ENCODE measurements at places on chromosomes 12 and 14. TPM values are rescaled to one million over a fixed set of nuclear protein-coding genes. Genes with fewer than 3 reads are reported as not detected.
A peak's percentile ranks its signal among the peaks of the same experiment; 100 is the strongest.

GRCh38 chr12:112855375-112855774 lies 51.4 kb upstream of the OAS1 start:
- H3K27ac ChIP-seq: no peak overlapping the region
- no peak for DNase-seq
- no peaks in the 10 kb centered on the region for H3K4me1 ChIP-seq
- no peaks in the 10 kb centered on the region for H3K36me3 ChIP-seq

DNA sequence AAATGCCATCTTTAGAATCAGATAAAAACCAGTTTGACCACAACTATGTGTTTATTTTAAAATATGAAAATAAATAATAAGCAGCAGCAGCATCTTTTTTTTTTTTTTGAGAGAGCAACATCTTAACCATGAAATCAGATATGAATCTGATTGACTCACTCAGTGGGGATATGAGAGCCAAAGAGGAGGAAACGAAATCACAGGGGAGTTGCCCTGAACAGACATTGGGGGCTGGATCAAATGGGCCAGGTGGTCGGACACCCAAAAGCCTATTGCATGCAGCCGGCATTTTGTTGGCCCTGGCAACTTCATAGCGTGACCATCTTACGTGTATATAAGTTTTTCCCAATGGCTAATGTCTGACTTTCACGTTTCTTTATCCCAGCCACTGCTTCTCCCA lies 321.1 kb downstream of the NPAS3 start:
- DNase-seq: no peak
- no peaks in the 10 kb centered on the region for H3K27me3 ChIP-seq
- no peaks in the 10 kb centered on the region for H3K36me3 ChIP-seq
- H3K4me1 ChIP-seq: no peaks in the 10 kb centered on the region
- no peak overlapping the region for H3K4me3 ChIP-seq
- H3K27ac ChIP-seq: no peak overlapping the region

- H3K27me3 ChIP-seq: no peaks in the 10 kb centered on the region
- H3K4me3 ChIP-seq: no peak overlapping the region
- peak; percentile 44 for DNase-seq
Measured at GRCh38 chr12:119369907-119370546, 35.5 kb downstream of the CCDC60 start.

GRCh38 chr14:104938960-104939359 lies 14.3 kb downstream of the PLD4 start:
- DNase-seq: no peak
- no peak overlapping the region for H3K4me3 ChIP-seq
- no peak overlapping the region for H3K27ac ChIP-seq
- H3K27me3 ChIP-seq: no peaks in the 10 kb centered on the region

DNA sequence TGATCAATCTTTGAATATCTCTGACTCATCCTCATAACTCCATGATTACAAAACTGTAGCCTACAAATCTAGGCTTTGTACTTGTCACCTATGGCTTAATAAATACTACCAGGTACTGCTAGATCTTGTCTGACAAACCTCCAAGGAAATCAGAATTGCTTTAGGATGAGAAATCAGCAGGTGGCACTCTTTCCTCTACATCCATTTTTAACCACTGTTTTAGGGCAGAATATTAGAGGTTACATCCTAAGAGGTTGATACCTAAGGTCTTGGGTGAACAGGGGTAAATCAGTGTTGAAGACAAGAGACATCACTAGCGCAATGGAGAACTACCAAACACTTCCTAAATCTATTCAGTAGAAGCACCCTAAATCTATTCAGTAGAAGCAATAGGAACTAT lies 63.1 kb upstream of the SOX5 start:
- DNase-seq: no peak
- no peak overlapping the region for H3K27ac ChIP-seq
- no peaks in the 10 kb centered on the region for H3K4me1 ChIP-seq
- no peaks in the 10 kb centered on the region for H3K36me3 ChIP-seq
- no peaks in the 10 kb centered on the region for H3K27me3 ChIP-seq
- H3K4me3 ChIP-seq: no peak overlapping the region

DNA sequence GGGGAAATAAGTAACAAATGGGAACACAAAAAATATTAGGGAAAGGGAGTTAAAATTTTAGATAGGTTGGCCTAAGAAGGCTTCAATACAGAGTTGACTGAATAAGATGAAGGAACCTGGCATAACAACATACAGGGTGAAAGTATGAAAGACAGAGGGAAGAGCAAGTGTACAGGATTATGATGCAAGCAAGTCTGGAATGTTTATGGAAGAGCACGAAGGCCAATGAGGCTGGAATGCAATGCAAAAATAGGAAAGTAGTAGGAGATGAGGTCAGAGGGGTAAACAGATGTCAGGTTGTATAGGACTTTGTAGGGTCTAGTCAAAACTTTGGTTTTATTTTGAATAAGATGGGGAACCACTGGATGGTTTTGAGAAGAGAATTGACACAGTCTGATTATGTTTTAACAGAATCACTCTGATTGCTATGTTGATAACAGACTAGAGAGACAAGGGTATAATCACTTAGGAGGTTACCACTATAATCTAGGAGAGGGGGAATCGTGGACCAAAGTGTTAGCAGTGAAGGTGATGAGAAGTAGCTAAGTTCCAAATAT lies 96.8 kb downstream of the OSBPL8 start:
- H3K27me3 ChIP-seq: no peaks in the 10 kb centered on the region
- no peak overlapping the region for H3K4me3 ChIP-seq
- H3K36me3 ChIP-seq: no peaks in the 10 kb centered on the region
- DNase-seq: no peak
- no peak overlapping the region for H3K27ac ChIP-seq

DNA sequence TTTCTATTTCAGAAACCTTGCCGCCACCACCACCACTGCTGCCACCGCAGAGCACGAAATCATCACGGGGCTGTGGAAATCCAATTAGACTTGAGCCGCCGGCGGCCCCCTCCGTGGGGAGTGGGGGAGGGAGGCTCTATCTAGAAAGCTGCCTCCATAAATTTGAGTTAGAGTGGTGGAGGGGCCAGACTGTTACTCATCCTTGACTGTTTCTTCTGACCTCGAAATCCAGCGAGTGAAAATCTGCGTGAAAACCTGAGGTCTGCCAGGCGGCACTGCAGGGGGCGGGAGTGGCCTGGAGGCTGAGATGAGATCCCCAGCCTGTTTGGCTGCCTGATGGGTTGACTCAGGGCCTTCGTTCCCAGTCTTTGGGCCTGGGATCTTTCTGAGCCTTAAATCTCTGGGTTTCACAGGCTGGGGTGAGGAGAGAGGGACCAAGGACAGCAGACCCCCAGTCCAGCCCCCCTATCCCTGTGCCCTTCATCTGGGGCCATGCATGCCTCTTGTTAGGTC lies 29.9 kb downstream of the TSPAN9 start:
- no peak overlapping the region for H3K4me3 ChIP-seq
- no peak overlapping the region for H3K27ac ChIP-seq
- no peaks in the 10 kb centered on the region for H3K36me3 ChIP-seq
- no peaks in the 10 kb centered on the region for H3K27me3 ChIP-seq
- peaks cover 16% of the 10 kb centered on the region for H3K4me1 ChIP-seq

DNA sequence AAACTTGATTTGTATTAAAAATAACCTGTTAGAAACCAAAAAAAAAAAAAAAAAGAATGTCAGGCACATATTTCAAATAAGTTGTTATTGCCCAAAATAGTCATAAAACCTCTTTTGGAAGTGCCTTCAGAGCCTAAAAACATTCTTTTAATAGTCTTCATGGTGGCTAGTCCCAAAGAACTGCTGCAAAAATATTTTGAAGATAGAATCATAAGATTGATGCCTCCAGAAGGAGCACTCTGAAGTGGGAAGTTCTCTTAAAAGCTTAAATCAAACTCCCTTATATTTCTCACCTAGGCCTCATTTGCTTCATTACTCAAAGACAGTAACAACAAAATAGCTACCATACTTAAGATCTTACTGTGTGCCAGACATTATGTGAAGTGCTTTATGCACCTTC lies 27.2 kb upstream of the NT5DC3 start:
- H3K36me3 ChIP-seq: no peaks in the 10 kb centered on the region
- no peak for DNase-seq
- H3K4me3 ChIP-seq: no peak overlapping the region

- no peak overlapping the region for H3K4me3 ChIP-seq
- no peaks in the 10 kb centered on the region for H3K36me3 ChIP-seq
- H3K27ac ChIP-seq: no peak overlapping the region
- DNase-seq: no peak
- peaks cover 25% of the 10 kb centered on the region for H3K4me1 ChIP-seq
Measured at GRCh38 chr12:4119157-4119761, 154.3 kb upstream of the CCND2 start.

DNA sequence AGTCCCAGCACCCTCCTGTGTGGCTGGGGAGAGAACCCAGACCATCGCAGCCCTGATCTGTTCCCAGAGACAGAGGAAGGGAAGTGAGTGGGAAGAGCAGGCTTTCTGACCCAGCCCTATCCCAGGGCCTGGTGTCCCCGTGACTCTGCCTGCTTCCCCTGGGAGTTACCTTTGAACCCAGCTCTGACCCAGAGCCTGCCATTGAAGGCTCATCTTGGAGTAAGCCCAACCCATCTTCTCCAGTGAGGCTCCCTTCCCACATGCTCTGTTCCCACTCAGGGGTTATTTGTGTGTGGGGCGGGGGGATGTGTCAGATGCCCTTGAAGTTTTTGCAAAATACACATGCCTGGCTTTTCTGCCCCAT lies 6.0 kb downstream of the TMEM63C start:
- H3K36me3 ChIP-seq: no peaks in the 10 kb centered on the region
- H3K4me1 ChIP-seq: no peaks in the 10 kb centered on the region
- H3K27ac ChIP-seq: no peak overlapping the region
- H3K27me3 ChIP-seq: peaks cover 18% of the 10 kb centered on the region

GRCh38 chr12:69238589-69239351 lies 599 bp upstream of the CPSF6 start:
- H3K27ac ChIP-seq: peak overlapping the region; percentile 99
- no peaks in the 10 kb centered on the region for H3K27me3 ChIP-seq
- peak overlapping the region; percentile 93 for H3K4me3 ChIP-seq
- H3K4me1 ChIP-seq: peaks cover 31% of the 10 kb centered on the region
- no peaks in the 10 kb centered on the region for H3K36me3 ChIP-seq
- DNase-seq: no peak

HCAR2 gene
- polyA plus RNA-seq: 3.1 TPM

RTRAF gene
- 142 TPM for polyA plus RNA-seq

HOXC11 gene
- not detected for polyA plus RNA-seq

CMKLR1 gene
- 2.6 TPM for polyA plus RNA-seq

PRKCH gene
- 7.5 TPM for polyA plus RNA-seq

All from stomach (tissue), 19 donors.